ENCODE measurements at places on chromosomes 11 and 22. TPM values are rescaled to one million over a fixed set of nuclear protein-coding genes. Genes with fewer than 3 reads are reported as not detected.

DNA sequence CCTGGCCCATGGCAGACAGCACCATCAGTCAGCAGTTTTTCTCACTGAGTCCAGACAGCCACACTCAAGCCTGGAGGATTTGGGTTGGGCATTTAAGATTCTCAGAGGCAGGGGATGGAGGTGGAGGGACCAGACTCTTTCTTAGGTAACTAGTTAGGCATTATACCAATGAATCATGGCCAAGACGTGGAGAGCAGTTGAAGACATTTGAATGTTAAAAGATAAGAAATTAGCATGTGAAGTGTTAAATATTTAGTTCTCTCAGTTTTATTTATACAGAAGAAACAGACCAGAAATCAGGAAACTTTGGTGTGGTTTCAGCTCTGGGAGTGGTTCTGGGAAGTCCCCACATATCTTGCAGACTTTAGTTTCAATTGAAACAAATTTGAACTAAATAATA is 9.9 kb downstream of the GTF2H1 start:
- peaks cover 27% of the 10 kb centered on the region for H3K36me3 ChIP-seq
- no peak for DNase-seq
- H3K4me1 ChIP-seq = peaks cover 16% of the 10 kb centered on the region
- H3K4me3 ChIP-seq = no peak overlapping the region

DNA sequence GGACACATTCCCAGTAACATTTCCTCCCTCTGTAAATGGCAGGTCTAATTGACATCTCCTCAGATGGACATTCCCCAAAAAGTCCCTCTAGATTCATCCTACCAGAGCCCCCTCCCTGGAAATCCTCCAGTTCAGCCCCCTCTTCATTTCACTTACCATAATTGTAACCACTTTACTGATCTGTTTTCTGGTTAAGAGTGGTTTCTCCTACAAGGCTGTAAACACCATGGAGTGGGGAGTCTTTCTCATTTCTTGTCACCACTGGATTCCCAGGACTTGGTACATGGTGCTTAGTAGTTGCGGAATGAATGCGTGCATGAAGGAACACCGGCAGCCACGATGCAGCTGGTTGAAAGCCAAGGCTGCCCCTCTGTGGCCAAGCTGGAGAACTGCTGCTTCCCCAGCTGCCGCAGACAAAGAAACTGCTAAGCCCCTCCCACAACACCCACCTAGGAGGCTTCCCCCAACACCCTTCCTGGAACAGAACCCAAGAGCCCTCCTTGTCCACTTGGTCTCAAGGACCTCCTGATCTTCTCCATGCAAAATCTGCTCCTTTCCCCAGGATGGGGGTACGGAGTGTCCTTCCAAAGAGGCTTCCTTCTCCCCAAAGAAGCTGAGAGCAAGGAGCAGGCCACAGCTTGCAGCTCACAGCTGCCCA is 18.6 kb upstream of the SCARF2 start:
- peaks cover 30% of the 10 kb centered on the region for H3K4me1 ChIP-seq
- peak overlapping the region; percentile 51 for H3K27ac ChIP-seq
- H3K36me3 ChIP-seq = peaks cover 29% of the 10 kb centered on the region

DNA sequence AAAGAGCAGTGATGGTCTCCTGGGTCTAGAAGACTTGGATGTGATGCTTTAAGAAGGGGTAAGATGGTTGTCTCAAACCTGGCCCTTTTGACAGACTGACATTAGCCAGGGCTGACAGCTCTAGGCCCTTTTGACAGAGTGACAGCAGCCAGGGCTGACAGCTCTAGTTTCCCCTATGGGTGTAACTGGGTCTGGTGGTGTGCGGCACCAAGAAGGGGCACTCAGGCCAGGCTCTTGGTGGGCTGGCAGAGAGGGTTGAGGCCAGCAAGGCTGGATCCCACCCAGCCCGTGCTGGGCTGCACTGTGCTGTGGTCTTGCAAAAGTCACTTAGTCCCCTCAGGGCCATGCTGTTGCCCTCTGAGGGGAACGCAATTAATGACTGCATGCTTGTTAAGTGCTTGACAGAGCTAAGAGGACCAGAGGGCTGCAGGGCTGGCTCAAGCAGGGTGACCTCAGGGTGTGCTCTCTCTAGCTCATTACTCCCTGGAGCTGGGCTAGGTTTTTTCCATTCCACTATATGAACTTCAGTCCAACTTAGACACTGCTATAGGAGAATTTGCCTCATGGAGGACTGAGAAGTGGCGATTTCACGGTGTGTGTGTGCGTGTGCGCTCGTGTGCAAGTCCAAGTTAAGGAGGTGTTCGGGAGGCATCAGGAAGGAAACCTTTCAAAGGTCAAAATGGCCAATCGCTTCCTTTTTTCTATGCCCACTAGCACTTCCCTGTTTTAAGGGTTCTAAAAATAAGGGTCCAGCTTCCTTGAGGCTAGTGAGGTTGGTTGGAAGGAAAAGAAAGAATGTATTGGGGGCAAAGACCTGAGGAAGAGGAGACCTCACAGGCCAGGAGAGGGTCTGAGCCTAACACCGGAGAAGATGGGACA is 4.4 kb downstream of the UBASH3B start:
- DNase-seq = no peak
- H3K4me1 ChIP-seq = peaks cover 35% of the 10 kb centered on the region
- peaks cover 2% of the 10 kb centered on the region for H3K27me3 ChIP-seq
- no peak overlapping the region for H3K4me3 ChIP-seq
- no peaks in the 10 kb centered on the region for H3K36me3 ChIP-seq
- no peak overlapping the region for H3K27ac ChIP-seq

DNA sequence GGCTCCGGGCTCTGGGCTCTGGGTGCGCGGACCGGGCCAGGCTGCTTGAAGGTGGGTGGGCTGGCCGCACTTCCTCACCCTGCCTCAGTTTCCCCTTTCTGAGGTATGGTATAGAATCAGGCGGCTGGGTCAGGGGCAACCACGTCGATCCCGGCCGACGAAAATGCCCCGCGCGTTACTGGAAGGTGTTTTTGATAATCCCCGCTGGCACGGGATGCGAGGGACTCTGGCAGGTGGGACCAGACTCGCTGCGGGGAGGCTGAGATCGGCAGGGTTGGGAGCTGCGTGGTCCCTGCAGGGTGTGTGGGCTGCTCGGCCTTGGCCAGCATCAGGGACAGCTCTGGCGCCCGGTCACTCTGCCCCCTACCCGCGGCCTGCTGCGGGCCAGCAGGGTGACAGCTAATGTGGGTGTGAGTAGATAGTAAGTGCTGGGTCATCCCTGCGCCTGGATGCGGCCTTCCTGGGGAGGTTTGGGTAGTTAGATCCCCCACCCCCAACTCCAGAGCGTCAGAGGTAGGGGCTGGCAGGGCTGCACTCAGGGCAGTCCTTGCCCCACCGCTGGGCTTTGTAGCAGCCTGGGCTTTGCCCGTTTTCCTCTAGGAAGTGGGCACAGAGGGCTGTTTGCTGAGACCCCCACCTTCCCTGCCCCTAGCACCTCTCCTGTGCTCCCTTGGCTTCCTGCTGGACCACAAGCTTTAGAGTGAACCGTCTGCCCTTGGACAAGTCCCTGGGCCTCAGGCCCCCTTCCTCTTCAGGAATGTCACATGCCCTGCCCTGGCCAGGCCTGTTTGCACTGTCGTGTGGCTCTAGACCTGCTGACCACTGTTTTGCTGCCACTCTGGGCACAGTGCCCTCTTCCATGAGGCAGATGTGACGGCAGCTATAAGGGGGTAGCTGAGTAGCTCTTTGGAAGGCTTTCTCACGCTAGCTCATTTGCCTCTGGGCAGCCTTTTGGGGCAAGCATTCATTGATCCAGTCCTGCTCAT is 579 bp downstream of the TANGO2 start:
- peaks cover 18% of the 10 kb centered on the region for H3K4me1 ChIP-seq
- no peak for DNase-seq
- peak overlapping the region; percentile 94 for H3K27ac ChIP-seq
- H3K27me3 ChIP-seq = peaks cover 3% of the 10 kb centered on the region
- H3K36me3 ChIP-seq = no peaks in the 10 kb centered on the region

DNA sequence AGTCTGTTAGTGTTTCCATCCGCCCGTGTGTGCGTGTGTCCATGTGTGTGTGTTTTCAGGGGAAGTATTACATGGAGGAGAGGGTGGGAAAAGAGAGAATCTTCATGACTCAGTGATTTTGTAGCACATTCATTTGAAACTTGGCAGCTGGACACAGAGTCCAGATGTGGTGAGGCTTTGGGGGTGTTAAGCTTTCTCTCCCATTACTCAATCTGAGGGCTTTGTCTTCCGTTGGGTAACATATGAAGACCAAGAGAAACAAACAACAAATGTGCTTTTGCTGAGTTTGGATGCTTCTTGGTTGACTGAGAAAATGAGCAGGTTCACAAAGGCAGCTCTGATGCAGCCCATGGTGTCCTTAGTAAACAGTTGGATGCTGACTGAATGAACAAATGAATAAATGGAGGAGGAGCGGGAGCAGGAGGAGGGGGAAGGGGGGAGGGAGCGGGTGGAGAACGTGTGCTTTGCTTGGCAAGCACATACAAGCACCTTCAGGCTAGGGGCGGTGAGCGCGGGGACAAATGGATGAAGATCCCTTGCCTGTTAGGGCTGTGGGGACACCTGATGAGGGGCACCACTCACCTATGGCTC is 104.3 kb downstream of the ST3GAL4 start:
- H3K27me3 ChIP-seq = peaks cover 4% of the 10 kb centered on the region
- H3K27ac ChIP-seq = no peak overlapping the region
- no peak for DNase-seq
- H3K4me3 ChIP-seq = no peak overlapping the region

DNA sequence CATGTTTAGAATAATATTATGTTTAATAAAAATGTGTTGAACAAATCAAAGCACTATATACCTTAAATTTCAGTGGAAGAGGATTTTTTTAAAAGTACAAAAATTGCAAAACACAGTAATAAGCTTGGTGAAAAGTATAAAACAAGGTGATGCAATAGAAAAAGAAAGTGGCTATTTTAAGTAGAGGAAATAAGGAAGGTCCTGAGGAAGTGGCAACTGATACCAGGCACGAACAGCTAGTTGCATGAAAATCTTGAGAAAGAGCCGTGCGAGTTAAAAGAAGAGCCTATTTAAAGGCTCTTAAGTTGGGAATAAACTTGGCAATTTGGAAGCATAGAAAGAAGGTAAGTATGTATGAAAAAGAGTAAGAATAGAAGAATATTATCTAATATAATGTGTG is 1679.3 kb downstream of the LRRC4C start:
- H3K27me3 ChIP-seq = no peaks in the 10 kb centered on the region
- H3K4me3 ChIP-seq = no peak overlapping the region
- no peak for DNase-seq
- no peak overlapping the region for H3K27ac ChIP-seq
- H3K4me1 ChIP-seq = no peaks in the 10 kb centered on the region

Gene VSTM5
- not detected for total RNA-seq

GRCh38 chr11:3010004-3010403 is 17.9 kb upstream of the NAP1L4 start:
- no peaks in the 10 kb centered on the region for H3K27me3 ChIP-seq
- no peak overlapping the region for H3K4me3 ChIP-seq
- H3K27ac ChIP-seq = no peak overlapping the region
- peaks cover 32% of the 10 kb centered on the region for H3K36me3 ChIP-seq

Gene OR4A16
- not detected for total RNA-seq

Gene XKR3
- total RNA-seq = not detected

GRCh38 chr11:82823647-82824619 is 76.3 kb downstream of the PRCP start:
- H3K4me1 ChIP-seq = peaks cover 3% of the 10 kb centered on the region
- H3K4me3 ChIP-seq = no peak overlapping the region
- no peak for DNase-seq
- H3K27ac ChIP-seq = no peak overlapping the region

DNA sequence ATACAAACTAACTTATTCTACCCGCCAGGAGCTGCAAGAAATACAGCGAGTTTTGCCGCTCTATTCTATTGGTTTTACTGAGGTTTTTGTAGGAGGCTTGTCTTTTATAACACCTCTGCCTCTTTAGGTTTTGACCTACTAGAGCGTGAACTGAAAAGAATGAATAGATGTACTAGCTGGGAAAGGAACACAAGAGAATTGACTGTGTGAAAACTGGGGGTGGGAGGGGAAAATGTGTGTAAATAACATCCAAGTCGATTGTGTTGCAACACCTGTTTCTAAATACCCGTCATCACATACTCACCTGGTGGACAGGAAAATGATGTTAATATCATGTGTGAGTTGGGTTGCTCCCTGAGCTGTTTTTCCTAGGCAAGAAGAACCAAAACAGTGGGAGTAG is 12.9 kb upstream of the JHY start:
- no peak overlapping the region for H3K27ac ChIP-seq
- H3K4me3 ChIP-seq = no peak overlapping the region
- no peaks in the 10 kb centered on the region for H3K36me3 ChIP-seq
- DNase-seq = no peak

Gene ACTN3
- total RNA-seq = not detected

GRCh38 chr11:119363851-119364590 is 17.5 kb downstream of the USP2 start:
- H3K36me3 ChIP-seq = peaks cover 1% of the 10 kb centered on the region
- peak; percentile 65 for DNase-seq
- peaks cover 52% of the 10 kb centered on the region for H3K4me1 ChIP-seq
- peaks cover 2% of the 10 kb centered on the region for H3K27me3 ChIP-seq
- H3K27ac ChIP-seq = no peak overlapping the region

Gene CADM1
- 30.0 TPM for total RNA-seq

- H3K4me1 ChIP-seq = peaks cover 37% of the 10 kb centered on the region
- H3K27ac ChIP-seq = no peak overlapping the region
- DNase-seq = no peak
- H3K36me3 ChIP-seq = peaks cover 15% of the 10 kb centered on the region
- peak overlapping the region; percentile 10 for H3K4me3 ChIP-seq
- no peaks in the 10 kb centered on the region for H3K27me3 ChIP-seq
Observed at GRCh38 chr22:23178512-23179254, 1.6 kb upstream of the BCR start.

Gene MRGPRX4
- not detected for total RNA-seq

DNA sequence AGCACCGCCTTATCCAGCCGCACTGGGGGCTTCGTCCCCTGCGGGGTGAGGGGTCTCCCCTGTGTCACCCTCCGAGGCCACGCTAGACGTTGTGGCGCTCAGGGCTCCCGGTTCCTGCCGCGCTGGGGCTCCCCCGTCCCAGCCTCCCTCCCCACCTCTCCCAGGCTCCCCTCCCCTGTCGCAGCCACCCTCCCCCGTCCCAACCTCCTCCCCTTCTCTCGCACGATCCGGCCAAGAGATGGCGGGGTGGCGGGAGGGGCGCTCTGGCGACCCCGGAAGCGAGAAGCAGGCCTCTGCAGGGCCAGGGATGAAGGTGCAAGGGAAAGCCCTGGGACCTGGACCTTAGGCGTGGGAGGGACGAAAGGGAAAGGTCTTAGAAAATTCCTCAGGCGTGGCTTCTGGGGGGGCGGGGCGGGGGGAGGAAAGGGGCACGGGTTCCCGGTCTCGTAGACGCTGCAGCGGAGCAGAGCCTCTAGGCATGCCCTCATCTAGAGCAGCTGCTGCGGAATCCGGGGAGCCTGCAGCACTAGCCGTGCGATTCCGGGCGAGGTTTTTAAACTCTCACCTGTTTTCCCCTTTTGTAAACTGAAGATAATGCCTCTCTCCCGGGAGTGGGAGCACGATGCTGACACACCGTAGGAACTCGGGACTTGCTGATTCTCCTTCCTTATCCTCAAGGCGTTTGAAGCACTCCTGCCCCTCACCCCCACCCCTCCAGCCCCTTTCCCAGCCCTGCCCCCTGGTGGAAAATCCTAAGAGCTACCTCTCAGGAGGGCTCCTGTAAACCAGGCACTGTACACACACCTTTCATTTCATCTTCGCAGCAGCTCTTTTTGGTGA is 14.4 kb downstream of the KCNJ5 start:
- no peaks in the 10 kb centered on the region for H3K36me3 ChIP-seq
- peaks cover 60% of the 10 kb centered on the region for H3K4me1 ChIP-seq
- peak overlapping the region; percentile 68 for H3K4me3 ChIP-seq
- H3K27me3 ChIP-seq = peaks cover 3% of the 10 kb centered on the region
- no peak for DNase-seq
